Pons (tissue), 1 donor: ENCODE measurements at places on chromosomes 16 and 17.

DNA sequence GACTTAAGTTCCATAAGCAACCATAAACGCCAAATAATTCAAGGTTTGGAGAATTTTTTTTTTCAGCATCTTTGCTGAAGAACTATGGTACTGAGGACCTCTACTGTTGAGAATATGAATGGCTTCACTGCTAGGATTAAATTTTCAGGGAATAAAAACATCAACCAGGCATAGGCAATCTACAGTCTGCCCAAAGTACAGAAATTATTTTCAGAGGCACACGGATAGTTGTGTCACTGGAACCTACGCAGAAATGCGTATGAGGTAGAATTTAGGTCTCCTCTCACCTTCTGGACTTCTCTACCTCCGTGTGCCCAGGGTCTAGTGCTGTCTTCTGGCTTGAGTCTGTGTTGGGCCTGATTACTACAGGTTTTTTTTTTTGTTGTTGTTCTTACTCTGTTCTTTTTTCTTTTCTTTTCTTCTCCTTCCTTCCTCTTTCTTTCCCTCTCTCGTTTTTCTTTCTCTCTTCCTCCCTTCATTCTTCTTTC, 39.7 kb downstream of the NACA2 start:
- peak; percentile 30 for DNase-seq

DNA sequence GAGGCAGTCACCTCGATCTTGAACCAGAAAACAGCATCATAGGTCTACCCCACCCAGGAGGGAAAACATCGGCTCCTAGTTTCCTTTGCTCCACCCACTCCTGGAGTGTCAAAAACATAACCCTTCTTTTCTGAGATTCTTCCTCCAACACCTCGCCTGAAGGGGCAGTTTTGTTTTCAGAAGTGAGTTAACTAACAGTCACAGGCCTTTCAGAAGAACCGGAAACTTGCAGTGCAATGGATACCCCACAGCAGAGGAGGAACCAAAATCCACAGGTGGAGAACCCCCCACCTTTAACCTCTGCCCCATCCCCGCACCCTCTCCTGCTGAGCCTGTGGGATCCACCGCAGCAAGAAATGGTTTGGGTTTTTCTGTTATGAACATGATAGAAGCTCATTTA, 7.8 kb upstream of the TEX2 start:
- no peak for DNase-seq

GRCh38 chr17:61009663-61010062, 332.0 kb downstream of the BCAS3 start:
- no peak for DNase-seq

- DNase-seq = no peak
Measured at GRCh38 chr17:73684183-73684582, 39.9 kb upstream of the SDK2 start.

- no peak for DNase-seq
Measured at GRCh38 chr16:10501016-10501607, 79.3 kb downstream of the EMP2 start.

DNA sequence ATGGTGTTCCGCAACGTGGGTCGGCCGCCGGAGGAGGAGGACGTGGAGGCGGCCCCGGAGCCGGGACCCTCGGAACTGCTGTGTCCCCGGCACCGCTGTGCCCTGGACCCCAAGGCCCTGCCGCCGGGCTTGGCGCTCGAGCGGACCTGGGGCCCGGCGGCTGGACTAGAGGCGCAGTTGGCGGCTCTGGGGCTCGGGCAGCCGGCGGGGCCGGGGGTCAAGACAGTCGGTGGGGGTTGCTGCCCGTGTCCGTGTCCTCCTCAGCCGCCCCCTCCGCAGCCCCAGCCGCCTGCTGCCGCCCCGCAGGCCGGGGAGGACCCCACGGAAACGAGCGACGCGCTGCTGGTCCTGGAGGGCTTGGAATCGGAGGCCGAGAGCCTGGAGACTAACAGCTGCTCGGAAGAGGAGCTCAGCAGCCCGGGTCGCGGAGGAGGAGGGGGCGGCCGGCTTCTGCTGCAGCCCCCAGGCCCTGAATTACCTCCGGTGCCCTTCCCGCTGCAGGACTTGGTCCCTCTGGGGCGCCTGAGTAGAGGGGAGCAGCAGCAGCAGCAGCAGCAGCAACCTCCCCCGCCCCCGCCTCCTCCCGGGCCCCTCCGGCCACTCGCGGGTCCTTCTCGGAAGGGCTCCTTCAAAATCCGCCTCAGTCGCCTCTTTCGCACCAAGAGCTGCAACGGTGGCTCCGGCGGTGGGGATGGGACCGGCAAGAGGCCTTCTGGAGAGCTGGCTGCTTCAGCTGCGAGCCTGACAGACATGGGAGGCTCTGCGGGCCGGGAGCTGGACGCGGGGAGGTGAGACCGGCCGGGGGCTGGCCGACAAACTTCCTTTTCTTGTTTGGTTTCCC, 821 bp downstream of the SOCS7 start:
- no peak for DNase-seq

DNA sequence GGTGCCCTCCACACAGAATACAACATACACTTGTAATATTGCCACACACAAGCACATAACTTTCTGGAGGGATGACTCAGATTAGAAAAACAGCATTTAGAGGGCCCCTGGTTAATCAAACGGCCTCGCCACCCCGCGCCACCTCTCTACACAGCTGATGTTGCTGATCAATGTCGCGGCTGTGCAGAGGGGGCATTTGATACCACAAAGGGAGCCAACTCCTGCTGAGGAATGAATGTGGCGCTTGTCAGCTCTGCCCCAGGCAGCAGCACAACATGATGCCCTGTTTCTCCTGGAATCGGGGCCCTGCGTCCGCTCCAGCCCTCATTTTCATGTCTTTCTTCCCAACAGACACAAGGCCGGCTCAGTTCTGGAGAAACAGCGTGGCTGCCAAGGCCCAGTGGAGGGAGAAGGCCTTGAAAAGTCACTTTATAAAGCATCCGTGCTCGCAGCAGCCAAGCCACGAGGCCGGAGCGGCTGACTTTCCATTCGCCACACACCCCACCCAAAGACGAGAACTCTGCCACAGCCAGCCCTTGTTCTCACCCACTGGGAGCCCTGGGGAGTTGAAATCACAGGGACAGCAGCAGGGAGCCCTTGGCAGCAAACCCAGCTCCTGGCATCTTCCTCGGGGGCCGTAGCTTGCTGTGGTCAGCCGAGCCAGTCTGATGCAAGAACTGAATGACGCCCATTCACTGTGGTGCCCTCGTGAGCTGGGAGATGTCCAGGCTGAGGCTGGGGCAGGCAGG, 65.6 kb downstream of the XYLT1 start:
- DNase-seq = peak; percentile 99

DNA sequence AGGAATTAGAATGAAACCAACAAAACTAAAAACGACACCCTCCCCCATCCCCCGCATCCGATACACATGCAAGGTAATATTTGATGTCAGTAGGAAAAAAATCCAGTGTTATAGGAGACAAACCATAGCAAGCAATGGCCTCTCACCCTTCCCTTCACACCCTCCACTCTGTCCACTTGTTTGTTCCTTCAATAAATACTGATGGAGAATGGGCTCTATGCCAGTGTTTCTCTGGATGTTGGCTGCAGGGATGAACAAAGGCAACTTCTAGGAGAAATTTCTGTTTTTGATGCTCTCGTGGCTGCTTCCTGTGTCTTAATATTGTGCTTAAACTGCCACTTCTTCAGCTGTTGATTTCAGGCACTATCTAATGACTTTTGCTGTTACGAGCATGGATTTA, 98.8 kb downstream of the WWOX start:
- peak; percentile 74 for DNase-seq

DNA sequence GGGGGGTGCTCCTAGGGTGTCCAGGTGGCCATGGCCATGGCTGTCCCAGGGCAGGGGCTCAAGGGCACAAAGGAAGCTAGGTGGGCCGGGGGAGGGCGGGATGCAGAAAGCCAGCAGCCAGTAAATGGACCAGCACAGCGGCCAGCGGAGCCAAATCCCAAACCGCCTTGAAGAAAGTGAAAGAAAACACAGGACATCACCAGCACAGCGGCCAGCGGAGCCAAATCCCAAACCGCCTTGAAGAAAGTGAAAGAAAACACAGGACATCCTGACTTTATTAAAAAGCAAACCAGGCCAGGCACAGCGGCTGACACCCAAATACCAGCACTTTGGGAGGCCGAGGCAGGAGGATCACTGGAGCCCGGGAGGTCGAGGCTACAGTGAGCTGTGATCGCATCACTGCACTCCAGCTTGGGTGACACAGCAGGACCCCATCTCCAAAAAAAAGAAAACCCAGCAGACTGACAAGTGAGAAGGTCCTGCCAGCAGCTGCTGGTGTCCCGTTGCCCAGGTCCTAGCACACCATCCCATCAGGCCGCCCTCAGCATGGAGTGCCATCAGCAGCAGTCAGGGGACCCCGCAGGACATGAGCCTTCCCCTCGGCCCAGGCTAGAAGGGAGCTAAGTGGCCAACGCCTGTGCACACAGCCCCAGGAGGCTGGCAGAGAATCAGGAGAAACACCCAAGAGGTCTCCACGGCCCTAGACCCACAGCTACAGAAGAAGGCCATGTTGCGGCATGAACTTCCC, 17.0 kb downstream of the SLC38A10 start:
- DNase-seq = no peak

GRCh38 chr17:42782166-42783061, 2.0 kb downstream of the WNK4 start:
- DNase-seq = no peak

- peak; percentile 37 for DNase-seq
Measured at GRCh38 chr16:12147681-12148080, 171.1 kb downstream of the SNX29 start.

- no peak for DNase-seq
Measured at GRCh38 chr17:3609689-3610088, 478 bp upstream of the TRPV1 start.

DNA sequence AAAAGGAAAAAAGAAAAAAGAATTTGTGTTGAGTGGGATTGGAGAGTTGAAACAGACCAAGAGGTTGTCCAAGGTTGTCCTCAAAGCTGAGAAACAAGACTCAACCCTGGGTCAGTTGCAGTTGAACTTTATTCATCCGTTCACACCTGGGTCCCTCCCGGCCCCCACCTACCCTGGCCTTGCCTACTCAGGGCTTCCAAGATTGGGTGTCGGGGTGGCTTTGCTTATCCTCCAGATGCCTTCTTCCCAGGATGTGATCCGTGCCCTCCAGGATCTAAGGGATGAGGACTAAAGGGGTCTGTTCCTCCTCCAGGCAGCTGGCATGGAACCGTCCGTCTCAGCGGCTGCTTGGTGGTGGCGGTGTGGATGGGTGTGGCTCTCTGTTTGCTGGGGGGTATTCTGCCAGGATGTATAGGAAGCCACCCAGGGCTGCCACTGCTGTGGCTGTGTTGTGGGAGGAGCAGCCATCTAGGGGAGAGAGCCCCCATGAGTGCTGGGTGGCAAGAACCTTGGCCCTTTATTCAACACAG, 10.3 kb upstream of the NAGPA start:
- no peak for DNase-seq

GRCh38 chr17:57545731-57546342, 199.3 kb downstream of the CCDC182 start:
- no peak for DNase-seq

- DNase-seq = peak; percentile 76
Measured at GRCh38 chr16:75053791-75054555, 55.1 kb downstream of the ZNRF1 start.

DNA sequence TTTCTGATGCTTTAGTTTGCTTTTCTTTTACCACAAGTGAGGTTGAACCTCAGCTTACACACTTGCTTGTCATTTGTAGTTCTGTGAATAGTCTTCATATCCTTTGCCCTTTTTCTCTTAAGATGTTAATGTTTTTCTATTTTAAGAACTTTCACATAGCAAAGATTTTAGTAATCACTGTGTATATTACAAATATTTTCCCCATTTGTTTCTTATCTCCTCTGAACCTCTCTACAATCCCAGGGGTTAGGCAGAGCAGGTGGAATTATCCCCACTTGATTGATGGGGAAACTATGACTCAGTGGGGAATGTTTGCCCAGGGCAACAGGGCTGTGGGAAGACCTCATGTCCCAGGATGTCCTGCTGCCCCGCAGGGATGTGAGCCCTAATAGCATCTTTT, 11.7 kb upstream of the MYH3 start:
- no peak for DNase-seq

- DNase-seq = no peak
Measured at GRCh38 chr17:79595471-79595870, 15.4 kb downstream of the RBFOX3 start.

- DNase-seq = no peak
Measured at GRCh38 chr16:65102326-65102725, 19.5 kb downstream of the CDH11 start.

- DNase-seq = no peak
Measured at GRCh38 chr16:87317750-87318644, 805 bp upstream of the C16orf95 start.

DNA sequence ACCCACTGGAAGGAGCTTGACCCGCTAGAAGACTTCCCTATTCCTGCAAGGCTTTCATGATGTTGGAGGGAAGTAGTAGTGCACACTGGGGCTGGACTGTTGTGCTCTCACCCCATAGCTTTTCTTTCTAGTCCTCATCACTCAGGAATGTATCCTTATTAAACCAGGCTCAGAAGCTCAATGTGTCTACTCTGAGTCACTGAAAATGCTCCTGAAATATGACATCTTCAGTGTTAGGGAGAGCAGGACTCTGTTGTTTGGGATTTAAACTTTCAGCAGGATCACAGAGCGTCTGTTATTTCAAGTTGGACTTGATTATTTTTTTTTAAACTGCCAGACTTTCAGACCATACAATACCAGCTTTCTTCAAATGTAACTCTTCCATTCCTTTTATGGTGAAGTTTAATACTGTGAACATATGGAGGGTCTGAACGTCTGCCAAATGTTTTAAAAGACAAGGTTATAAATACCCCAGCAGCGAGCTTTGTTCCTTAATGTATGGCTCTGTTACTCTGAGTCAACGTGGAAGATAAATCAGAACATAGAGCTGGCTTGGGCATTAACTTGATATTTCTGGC, 257.5 kb downstream of the CDH11 start:
- peak; percentile 42 for DNase-seq

DNA sequence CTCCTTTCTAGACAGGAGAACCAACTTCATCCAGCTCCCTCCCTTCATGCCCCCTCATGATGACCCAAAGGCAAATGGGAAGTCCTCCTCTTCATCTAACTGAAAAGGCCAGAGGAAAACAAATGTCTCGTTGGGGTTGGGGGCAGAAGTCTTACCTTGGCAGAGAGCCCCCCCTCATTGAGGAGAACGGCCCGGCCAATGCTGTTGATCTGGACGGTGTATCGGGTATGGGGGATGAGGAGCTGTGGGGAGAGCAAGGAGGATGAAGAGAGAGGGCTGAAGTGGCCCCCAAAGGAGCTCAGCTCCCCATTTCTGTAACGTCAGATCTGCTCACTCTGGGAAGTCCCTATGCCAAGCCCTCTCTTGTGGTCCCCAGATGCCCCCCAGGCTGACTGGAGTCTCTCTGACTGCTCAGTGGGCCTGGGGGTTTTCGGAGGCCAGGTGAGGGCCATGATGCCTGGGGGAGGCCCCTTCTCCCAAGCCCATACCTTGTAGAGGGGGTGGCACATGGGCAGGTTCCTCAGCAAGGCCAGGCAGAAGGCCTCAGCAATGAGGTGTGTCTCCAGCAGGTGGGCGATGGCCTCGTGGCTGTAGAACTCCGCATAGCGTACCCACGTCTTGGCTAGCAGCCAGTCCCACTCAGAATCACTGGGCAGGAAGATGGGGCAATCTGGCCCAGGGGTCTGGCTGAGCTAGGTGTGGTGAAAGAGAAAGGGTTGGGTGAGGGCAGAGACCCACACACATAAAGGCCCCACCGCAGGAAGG, 10.8 kb downstream of the ALOX12B start:
- no peak for DNase-seq
